ENCODE measurements at places on chromosomes 2 and 18. TPM values are rescaled to one million over a fixed set of nuclear protein-coding genes. Genes with fewer than 3 reads are reported as not detected.

GRCh38 chr2:43481927-43482542, 113.8 kb downstream of the THADA start:
- peaks cover 8% of the 10 kb centered on the region for H3K36me3 ChIP-seq
- H3K4me3 ChIP-seq = no peak overlapping the region
- H3K4me1 ChIP-seq = peaks cover 24% of the 10 kb centered on the region
- H3K27ac ChIP-seq = no peak overlapping the region
- DNase-seq = no peak

- peaks cover 24% of the 10 kb centered on the region for H3K4me1 ChIP-seq
- H3K4me3 ChIP-seq = no peak overlapping the region
- no peak for DNase-seq
- peaks cover 1% of the 10 kb centered on the region for H3K36me3 ChIP-seq
- no peak overlapping the region for H3K27ac ChIP-seq
- peaks cover 13% of the 10 kb centered on the region for H3K27me3 ChIP-seq
These were observed 2.4 kb downstream of the LRRFIP1 start for GRCh38 chr2:237629739-237630138.

DNA sequence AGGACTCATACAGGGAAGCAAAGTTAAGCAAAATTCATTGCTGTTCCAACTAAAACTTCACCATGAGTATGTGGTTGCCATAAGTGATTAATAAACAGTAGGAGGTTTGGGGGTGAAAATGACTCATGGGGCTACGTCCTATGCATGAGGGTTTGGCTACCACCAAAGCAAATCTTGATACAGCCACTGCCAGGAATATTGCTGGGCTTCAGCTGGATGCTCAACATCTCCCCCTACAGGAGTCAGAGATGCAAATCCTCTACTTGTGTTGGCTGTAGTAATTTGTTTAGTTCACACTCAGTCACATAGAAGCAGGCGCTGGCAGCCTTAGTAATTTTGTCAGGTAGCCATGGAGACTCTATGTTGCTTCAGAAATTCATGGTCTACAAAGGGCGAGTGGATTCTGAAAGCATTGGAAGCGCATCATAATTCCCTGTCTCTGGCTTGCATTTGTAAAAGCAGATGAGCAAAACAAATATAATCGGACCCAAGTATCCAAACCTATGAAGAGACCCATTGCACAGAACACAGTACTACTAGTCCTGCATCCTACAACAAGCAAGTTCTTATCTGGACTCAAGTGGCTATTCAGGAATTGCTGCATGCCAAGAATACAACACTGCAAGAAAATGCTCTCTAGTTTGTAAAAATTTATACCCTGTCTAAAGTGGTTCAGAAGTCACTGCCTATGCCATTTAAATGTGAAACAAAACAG, 76.0 kb downstream of the CD28 start:
- DNase-seq = peak; percentile 53
- H3K4me3 ChIP-seq = no peak overlapping the region
- no peaks in the 10 kb centered on the region for H3K36me3 ChIP-seq
- H3K27me3 ChIP-seq = peaks cover 2% of the 10 kb centered on the region

GRCh38 chr2:165901620-165902298, 51.8 kb downstream of the TTC21B start:
- H3K27ac ChIP-seq = no peak overlapping the region
- no peak overlapping the region for H3K4me3 ChIP-seq
- H3K4me1 ChIP-seq = peaks cover 11% of the 10 kb centered on the region

Gene KCNF1
- not detected for polyA plus RNA-seq
